Stimulated activated CD8-positive, alpha-beta memory T cell treated with anti-CD3 and anti-CD28 coated beads, Interleukin-15, amount 100 ng/mL, for 24 hours (primary cell): ENCODE measurements at places on chromosomes 6 and 20.

- DNase-seq: no peak
Observed at GRCh38 chr20:44613575-44613974, 31.2 kb downstream of the PKIG start.

- no peak for DNase-seq
Observed at GRCh38 chr6:43468240-43468639, 9.1 kb upstream of the TJAP1 start.

DNA sequence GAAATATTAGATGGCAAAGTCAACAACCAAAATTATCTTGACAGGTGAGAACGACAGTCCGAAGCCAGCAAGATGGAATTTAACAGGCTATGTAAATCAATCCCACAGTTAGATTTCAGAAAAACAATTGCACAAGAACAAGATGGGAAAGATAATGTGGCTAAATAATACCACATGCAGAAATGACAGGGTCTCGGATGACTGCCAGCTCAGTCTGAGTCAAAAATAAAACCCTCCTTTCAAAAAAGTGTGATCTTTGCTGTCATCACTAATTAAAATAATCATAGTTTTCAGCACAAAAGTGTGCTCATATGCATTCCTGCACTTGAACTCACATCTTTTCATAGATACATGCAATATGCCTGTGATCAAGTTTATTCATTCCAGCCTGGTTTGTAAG lies 25.9 kb downstream of the FOXQ1 start:
- no peak for DNase-seq

- DNase-seq: no peak
Observed at GRCh38 chr6:25789475-25789874, 34.9 kb downstream of the SLC17A4 start.

DNA sequence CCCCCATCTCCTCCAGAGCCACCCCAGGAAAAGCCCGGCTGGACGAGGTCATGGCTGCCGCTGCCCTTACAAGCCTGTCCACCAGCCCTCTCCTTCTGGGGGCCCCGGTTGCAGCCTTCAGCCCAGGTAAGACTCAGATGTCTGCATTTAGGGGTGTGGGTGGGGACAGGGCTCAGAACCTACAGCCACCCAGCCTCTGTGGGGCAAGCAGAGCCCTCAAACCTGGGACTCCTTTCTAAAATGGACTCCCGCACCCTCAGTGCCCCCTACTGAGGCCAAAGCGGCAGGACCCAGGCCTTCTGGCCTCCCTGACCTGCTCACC lies 1.7 kb downstream of the SLC2A4RG start:
- no peak for DNase-seq

DNA sequence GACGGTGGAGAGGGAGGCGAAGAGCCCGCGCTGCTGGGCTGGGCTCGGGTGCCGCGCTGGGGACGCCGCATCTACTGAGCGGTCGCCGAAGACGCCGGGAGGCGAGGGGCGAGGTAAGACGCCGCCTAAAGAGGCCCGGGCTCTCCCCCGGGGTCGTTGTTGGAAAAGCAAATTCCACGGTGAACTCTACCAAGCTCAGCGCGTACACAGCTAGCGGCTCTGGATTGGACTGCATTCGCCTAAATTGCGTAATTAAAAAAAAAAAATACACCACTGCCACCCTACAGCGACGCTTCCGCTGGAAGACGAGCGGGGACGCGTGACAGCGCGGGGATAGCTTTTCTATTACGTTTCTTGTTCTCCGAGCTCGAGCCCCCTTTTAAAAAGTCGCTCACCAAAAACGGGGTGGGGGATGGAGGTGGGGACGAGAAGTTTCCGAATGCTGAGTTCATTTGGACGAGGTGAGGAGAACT lies 92.0 kb upstream of the PRDM1 start:
- no peak for DNase-seq

DNA sequence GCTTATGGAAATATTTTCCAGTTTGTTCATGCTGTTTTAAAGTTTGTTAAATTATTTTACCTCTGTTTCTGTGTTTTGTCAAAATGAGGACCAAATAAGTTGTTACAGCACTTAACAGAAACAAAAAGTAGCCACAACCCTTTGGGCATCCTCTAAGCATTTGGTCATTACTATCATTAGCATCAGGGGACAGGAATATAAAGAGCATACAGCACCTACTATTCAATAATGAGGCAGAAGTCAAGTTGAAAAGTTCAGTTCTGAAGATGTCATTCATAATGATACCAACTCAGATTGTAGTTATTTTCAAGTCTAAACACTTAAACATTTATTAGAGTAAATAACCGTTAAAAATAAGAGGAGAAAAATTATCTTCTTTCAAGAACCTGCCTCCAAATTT lies 862.3 kb upstream of the FLRT3 start:
- no peak for DNase-seq

DNA sequence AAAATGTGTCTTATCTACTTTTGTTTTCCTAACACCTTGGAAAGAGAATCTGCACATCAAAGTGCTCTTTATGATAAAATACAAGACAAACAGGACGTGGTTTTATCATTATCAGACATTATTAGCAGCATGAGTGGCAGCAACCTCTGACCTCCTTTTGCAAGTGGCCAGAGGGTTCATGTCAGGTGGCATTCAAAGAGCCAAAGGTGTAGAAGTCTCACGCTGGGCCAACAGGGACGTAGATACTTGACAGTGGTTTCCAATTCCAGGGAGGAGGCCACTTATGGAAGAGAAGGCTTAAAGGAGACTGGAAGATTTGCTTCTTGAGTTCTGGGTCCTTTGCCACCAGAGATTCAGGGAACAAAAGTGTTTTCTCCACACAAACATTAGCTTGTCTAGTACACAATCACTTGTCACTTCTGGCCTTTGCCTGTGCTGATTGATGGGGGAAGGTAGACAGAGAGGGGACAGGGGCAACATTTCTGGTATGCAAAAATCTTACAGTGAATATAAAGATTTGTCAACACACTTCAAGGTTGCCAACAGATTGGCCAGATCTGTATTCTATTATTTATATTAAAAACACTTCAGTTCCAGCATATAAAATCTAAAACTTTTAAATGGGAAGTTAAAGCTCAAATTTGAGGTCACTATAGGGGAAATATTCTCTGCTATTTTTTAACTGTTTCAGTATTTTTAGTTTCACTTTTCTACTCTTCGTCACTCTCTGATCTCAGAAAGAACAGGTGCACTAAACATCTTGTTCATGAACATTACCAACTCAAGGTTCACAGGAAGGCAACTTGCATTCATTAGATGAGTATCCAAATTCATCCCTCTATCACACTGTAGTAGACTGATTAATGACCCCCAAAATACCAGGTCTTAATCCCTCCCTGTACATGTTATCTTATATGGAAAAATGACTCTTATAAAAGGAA lies 52.1 kb upstream of the FBXO30 start:
- DNase-seq: no peak

DNA sequence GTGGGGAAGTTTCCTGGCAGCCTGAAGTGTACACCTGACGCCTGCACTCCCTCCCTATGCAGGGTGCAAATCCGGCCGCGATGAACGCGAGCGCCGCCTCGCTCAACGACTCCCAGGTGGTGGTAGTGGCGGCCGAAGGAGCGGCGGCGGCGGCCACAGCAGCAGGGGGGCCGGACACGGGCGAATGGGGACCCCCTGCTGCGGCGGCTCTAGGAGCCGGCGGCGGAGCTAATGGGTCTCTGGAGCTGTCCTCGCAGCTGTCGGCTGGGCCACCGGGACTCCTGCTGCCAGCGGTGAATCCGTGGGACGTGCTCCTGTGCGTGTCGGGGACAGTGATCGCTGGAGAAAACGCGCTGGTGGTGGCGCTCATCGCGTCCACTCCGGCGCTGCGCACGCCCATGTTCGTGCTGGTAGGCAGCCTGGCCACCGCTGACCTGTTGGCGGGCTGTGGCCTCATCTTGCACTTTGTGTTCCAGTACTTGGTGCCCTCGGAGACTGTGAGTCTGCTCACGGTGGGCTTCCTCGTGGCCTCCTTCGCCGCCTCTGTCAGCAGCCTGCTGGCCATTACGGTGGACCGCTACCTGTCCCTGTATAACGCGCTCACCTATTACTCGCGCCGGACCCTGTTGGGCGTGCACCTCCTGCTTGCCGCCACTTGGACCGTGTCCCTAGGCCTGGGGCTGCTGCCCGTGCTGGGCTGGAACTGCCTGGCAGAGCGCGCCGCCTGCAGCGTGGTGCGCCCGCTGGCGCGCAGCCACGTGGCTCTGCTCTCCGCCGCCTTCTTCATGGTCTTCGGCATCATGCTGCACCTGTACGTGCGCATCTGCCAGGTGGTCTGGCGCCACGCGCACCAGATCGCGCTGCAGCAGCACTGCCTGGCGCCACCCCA lies 1.2 kb downstream of the GPR6 start:
- DNase-seq: no peak

DNA sequence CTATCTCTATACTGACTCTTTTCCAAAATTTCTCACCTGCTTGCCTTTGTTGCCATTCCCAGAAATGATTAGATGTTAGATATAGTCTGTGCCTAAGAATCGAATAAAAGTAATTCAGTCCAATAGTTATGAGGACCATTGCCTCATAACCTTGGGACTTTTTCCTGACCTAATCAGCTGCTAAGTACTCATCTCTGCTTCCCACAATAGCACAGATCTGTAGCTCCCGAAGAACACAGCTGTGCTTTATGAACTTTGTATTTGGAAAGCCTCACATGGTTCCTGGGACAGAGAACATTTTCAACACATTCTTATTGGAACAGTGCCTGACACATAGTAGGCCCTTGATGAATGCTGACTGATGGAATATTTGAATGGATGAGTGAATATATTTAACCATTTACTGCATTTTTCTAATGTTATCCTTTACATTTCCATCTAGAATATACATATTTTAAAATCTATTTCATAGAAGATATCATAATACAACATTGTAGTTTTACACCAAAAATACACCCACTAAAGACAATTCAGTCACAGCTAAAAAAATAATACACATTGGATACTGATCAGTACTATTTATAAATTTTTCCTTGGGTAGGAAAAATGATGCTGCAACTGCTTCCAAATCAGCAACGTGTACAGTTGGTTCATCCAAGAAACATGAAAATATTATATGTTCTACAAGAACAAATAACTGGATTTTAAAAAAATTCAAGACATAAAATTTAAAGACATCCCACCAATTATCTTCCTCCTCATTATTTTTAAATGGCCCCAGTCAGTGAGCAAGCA lies 53.9 kb downstream of the HS3ST5 start:
- DNase-seq: no peak

- no peak for DNase-seq
Observed at GRCh38 chr6:130967502-130968445, 95.3 kb downstream of the EPB41L2 start.

- DNase-seq: no peak
Observed at GRCh38 chr20:64072498-64073063, 6.7 kb downstream of the RGS19 start.

DNA sequence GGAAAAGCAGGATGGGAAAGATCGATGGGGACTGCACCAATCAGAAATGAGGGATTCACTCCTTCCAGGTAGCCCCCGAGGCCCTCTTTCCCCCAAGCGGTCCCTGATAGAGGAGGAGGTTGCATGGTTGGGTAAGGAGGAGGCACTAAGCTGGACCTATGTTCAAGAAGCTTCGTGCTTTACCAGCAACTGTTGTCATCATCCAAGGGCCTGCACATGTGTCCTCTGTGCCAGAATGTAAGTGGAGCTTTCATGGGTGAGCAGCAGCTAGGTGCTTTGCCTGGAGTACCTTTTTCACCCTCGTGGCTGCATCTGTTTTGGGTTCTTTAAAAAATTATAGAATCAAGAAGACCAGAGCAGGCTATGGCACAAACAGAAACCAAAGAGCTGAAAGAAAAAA lies 54.0 kb downstream of the GMPR start:
- no peak for DNase-seq

- DNase-seq: no peak
Observed at GRCh38 chr20:63126876-63127699, 88.8 kb downstream of the YTHDF1 start.

- no peak for DNase-seq
Observed at GRCh38 chr6:155346957-155347356, 32.7 kb upstream of the TFB1M start.

DNA sequence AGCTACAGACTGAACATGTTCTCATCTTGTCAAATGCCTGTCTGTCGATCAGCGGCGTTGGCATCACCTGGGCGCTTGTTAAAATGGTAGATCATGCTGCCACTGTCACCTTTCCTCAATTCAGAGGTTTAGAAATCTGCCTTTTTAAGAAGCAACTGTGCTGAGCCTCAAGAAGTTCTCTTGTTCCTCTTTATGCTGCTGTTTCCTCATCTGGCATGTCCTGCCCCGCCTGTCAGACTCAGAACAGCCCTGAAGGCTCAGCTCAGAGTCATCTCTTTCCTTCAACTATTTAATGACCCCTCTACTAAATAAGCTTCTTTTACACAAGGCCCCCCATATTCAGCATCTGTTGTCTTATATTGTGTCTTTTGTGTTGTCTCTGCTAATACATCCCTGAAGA lies 368.2 kb downstream of the EPM2A start:
- DNase-seq: no peak

GRCh38 chr20:18359854-18360253 lies 71.5 kb downstream of the ZNF133 start:
- DNase-seq: no peak

DNA sequence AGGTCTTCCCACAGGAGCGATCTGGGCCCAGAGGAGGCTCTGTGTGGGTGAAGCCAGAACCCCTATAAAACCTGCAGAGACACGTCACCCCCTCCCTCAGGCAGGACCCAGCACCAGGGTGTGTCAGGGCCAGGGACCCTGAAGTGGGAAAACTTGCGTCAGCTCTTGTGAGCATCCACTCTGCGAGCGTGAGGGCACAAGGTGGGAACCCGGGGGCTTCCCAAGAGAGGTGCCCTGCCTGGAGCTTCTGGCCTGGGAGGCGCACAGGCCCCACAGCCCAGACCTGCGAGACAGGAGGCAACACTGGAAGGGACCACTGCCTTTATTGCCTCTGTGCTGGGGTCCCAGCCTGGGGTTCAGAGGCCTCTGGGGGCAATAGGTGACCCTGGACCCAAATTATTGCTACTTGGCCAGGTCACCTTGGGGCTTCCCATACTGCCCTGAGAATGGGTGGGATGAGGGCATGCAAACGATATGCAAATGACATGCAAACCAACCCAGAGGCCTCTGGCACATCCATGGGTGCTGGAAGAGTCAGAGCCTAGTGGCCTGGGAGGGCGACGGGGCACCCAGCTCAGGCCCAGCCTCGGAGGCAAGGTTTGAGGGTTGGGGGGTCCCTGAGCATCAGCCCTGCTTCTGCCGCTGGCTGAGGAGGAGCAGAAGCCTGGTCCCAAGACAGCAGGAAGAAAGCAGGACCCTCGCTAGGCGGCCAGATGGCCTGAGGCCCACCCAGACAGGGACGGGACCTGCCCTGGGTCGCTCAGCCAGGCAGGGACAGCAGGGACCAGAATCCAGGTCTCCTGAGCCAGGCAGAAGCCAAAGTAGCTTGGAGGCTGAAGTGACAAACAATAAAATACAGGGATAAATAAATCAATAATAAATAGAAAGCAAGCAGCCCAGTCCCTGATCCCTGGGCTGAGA lies 5.1 kb upstream of the C20orf144 start:
- DNase-seq: no peak

GRCh38 chr6:64280569-64280968 lies 645.0 kb downstream of the PHF3 start:
- DNase-seq: no peak

DNA sequence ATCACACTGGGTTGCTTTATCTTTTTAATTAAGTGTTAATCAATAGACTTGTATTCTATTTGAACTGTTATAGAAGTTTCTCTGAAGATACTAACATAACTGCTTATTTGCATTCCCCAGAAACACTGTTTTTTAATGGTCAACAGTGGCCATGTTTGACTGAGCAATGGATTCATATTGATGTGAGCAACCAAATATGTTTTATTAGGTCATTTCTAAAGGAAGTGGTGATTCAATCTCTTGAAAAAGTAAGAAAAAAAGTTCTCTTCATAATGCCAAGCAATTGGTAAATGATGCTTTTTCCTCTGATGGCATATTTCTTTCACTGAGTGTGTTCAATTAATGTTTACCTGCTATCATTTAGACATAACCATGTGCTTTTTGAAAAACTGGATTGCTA lies 593.0 kb upstream of the CITED2 start:
- no peak for DNase-seq
